ENCODE measurements at places on chromosomes 16 and 17. TPM values are rescaled to one million over a fixed set of nuclear protein-coding genes. Genes with fewer than 3 reads are reported as not detected.

Gene ZNF624
- 1.9 TPM for total RNA-seq

- DNase-seq, result no peak
These were observed 74.0 kb upstream of the GNG13 start for GRCh38 chr16:874366-875181.

DNA sequence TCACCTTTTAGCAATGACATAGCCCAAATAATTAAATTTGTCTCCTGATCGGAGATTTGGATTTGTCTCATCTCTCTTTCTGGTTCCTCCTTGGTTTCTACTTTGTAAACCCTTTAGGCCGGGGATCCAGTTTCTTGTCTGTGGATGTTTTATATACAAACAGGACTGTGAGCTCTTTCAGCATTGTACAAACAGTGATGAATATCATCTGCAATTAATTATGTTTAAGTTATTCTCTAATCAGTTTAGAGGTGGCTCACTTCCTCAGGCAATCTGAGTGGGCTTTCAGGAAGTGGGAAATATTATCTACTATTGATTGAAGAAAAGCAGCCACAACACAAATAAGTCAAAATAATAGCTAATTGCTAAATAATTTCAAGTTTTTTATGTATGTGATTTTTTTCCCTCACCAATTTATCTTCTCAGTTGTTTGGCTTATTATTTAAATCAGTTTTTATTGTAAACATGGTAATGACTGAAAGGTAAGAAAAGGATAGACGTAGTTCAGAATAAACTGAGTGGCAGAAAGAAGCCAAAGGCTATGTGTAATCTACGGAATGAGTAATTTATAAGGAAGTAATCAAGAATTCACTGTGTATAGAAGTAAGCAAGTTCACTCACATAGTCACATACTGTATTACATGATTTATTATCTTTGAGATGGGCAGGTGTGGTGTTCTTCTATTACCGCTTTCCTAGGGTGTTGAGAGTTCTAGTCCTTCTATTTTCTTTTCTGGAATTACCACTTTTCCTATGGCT, 3.4 kb upstream of the ABCC11 start:
- DNase-seq, result no peak

DNA sequence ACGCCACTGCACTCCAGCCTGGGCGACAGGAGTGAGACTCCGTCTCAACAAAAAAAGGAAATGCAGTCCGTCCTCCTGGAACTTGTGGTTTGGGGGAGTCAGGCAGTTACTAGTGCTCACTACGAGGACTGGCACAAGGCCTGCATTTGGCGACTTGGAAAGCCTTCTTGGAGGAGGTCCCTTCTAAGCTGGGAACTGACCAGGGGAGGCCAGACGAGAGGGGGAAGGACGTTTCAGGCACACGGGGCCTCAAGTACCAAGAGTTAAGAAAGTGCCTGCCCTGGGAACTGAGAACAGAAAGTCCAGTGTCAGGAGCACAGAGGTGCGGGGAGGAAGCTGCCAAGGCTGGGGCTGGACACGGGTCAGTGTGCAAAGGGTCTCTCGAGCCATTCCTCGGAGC, 89.9 kb downstream of the ABR start:
- DNase-seq, result no peak

GRCh38 chr17:41678411-41678906, 10.2 kb upstream of the EIF1 start:
- DNase-seq, result peak; percentile 53

GRCh38 chr17:28204751-28205150, 114.2 kb upstream of the TMEM97 start:
- no peak for DNase-seq

DNA sequence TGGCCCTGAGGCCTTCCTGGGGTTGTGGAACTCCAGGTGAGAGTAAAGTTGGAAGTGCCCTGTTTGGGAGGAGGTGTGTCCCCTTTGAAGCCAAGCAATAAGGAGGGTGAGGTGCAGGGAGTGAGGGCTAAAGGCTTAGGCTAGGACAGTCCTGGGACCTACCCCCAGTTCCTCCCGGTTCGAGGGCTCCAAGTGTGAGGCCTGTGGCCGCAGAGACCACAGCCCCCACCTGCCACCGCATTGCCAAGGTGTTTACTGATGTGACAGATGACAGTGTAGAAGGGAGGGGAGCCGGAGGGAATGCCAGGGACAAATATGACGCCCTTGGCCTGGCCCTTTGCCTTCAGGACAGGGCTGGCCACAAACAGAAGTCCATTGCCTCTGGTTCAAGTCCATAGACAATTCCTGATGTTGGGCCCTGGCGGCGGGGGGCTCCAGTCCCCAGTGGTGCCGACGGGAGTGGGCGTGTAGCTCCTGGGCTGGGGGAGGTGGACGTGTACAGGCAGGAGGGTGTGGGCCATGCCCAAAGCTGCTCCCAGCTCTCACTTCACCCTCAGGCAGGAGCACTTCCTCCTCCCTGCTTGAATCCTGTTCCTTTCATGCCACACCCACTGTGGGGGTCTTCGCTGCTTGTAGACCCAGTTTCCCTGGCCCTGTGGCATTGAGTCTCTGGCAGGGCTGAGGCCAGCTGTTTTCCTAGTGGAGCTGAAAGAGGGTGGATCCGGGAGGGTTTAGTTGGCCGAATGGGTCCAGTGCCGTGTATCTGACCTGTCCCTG, 3.2 kb downstream of the ADORA2B start:
- no peak for DNase-seq

- no peak for DNase-seq
These were observed 59.3 kb downstream of the RNF213 start for GRCh38 chr17:80319999-80320344.

All from MG63 (cell line).